T1000 (cell line): ENCODE measurements at places on chromosomes 11 and 22.

GRCh38 chr11:34275486-34275885 lies 82.3 kb downstream of the ABTB2 start:
- no peak for DNase-seq

DNA sequence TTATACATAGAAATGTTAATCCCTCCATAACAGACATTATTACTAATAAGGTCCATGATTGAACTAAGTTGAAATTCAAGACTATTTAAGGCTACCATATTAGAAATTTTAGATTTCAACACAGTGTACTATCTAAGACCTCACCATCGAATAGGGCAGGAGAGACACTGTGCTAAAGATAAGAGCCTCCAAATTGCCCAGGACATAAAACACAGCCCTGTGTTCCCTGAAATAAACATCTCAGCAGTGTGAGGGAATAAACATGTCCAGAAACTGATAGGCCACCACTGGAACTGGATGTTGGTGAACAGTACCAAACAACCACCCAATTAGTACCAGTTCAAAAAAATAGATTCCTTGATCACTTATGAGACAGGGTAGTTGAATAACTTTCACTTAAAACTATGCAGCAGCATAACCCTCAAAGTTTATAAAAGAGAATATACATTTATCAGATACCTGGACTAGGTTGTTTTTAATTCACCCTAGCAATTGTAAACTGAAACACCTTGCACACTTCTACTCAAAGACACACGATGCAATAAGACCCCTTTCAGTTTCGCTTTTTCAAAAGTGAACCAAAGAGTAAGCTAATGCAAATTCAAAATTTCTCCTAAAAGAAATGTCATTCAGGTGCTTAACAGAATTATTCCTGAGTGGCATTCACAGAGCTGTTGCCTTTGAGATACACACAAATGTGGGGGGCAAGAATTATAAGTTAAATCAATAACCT lies 34.3 kb downstream of the USP28 start:
- DNase-seq = no peak

DNA sequence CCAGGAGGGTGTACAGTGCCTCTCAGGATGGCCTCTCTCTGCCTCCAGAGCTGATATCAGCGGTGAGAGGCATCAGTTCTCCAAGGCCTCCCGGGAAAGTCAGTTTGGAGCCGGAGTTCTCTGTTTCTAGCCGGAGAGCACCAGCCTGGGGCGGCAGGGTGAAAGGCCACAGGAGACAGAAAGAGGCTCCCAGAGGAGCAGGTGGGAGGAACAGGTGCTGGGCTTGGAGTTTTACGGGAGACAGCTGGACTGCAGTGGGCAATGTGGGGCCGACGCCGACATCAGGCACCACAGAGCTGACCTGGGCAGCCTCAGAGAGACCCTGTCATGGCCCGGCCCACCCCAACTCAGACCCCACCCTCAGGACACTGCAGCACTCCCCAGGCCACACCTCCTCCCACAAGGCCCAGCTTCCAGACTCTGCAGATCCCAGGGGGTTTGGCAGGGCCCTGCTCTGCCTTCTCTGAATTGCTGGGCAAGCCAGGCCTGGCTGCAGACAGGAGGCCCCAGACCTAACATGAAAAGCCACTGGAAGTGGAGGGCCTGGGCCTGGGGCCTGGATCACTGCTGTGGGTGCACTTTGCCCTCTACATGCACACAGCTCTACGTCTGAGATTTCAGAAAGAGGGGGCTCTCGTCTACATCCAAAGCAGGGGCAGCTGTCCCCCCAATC lies 885.6 kb downstream of the BRD1 start:
- DNase-seq = no peak

- no peak for DNase-seq
Observed at GRCh38 chr11:33895752-33896137, 3.9 kb upstream of the LMO2 start.

GRCh38 chr11:72378704-72379383 lies 55.5 kb downstream of the CLPB start:
- DNase-seq = no peak
